ENCODE measurements at places on chromosomes 6 and 20. TPM values are rescaled to one million over a fixed set of nuclear protein-coding genes. Genes with fewer than 3 reads are reported as not detected.

CST2 gene
- total RNA-seq, result not detected

HMGCLL1 gene
- total RNA-seq, result not detected

- H3K4me1 ChIP-seq, result no peaks in the 10 kb centered on the region
- H3K27ac ChIP-seq, result no peak overlapping the region
- no peaks in the 10 kb centered on the region for H3K27me3 ChIP-seq
- H3K36me3 ChIP-seq, result no peaks in the 10 kb centered on the region
- no peak overlapping the region for H3K4me3 ChIP-seq
Observed at GRCh38 chr20:22524393-22525015, 59.9 kb downstream of the FOXA2 start.

- H3K4me1 ChIP-seq, result no peaks in the 10 kb centered on the region
- H3K27me3 ChIP-seq, result no peaks in the 10 kb centered on the region
- H3K27ac ChIP-seq, result no peak overlapping the region
- no peaks in the 10 kb centered on the region for H3K36me3 ChIP-seq
- H3K4me3 ChIP-seq, result no peak overlapping the region
- no peak for DNase-seq
Observed at GRCh38 chr6:129009851-129010250, 126.9 kb downstream of the LAMA2 start.

- no peaks in the 10 kb centered on the region for H3K4me1 ChIP-seq
- H3K36me3 ChIP-seq, result no peaks in the 10 kb centered on the region
- no peak overlapping the region for H3K4me3 ChIP-seq
- peak overlapping the region; percentile 64 for H3K27ac ChIP-seq
- no peaks in the 10 kb centered on the region for H3K27me3 ChIP-seq
- DNase-seq, result peak; percentile 87
Observed at GRCh38 chr20:50267041-50267865, 76.6 kb downstream of the CEBPB start.

DNA sequence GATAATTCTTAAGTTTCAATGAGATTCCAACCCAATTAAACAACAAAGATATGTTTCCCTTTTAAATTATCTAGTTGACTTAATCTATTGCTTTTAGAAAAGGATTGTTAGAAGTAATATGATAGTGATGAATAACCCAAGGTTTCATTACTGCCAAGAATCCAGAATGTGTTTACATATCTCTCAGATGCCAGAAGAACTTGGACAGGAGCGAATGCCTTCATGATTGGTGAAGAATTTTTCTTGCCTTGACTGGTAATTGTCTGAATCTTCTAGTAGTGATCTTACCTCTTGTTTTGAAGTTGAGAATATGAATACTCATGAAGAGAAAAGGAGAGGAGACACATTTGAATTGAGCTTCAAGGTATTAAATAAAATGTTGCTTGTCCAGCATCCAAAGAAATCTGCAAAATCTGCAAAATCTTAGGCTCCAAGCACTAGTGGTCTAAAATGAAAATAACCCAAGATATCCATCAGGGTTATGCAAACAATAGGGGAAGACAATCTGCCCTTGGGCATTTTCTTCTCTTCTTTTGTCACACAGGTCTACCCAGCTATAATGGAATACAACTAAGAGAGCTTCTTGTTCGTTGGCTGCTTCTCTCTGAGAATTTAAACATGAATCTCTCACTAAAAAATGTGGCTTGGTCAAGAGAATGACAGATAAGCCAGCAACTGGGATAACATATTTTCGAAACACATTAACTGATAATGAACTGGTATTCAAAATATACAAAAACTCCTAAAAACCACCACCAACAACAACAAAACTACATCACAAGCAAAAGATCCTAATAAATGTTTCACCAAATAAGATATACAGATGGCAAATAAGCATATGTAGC, 928.9 kb downstream of the EYS start:
- H3K4me3 ChIP-seq, result no peak overlapping the region
- no peaks in the 10 kb centered on the region for H3K36me3 ChIP-seq
- no peak for DNase-seq
- no peaks in the 10 kb centered on the region for H3K27me3 ChIP-seq

GRCh38 chr6:161889324-161889723, 615.5 kb upstream of the AGPAT4 start:
- H3K36me3 ChIP-seq, result no peaks in the 10 kb centered on the region
- no peak overlapping the region for H3K4me3 ChIP-seq
- no peaks in the 10 kb centered on the region for H3K27me3 ChIP-seq
- no peak for DNase-seq
- no peak overlapping the region for H3K27ac ChIP-seq
- H3K4me1 ChIP-seq, result no peaks in the 10 kb centered on the region

DNA sequence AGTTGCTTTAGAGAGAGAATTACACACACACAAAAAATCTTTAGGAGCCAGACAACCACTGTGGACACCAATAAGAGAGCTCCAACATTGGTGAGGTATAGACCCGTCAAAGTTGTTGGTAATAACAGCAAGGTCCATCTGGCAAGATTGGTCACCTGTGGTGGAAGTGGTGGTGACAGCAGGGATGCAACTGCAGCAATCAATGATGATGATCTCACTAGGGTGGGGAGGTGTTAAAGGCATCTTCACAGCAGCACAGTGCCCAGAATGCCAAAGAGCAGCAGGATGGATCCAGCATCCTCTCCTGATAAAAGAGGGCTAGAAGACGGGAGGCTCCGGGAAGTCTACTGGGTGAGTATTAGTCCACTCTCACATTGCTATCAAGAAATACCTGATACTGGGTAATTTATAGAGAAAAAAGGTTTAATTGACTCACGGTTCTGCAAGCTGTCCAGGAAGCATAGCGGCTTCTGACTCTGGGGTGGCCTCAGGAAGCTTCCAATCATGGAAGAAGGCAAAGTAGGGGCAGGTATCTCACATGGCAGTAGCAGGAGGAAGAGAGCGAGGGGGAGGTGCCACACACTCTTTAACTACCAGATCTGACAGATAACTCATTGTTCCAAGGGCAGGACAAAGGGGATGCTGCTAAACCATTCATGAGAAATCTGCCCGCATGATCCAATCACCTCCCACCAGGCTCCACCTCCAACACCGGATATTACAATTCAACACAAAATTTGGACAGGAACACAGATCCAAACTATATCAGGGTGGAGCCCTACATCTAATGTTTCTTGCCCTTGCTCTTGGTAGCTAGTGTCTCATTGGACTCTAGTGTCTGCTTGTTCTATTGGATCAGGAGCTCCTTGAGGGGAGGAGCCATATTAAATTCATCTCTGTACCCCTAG, 48.9 kb downstream of the KLHL31 start:
- no peaks in the 10 kb centered on the region for H3K27me3 ChIP-seq
- peak overlapping the region; percentile 68 for H3K27ac ChIP-seq
- H3K4me1 ChIP-seq, result no peaks in the 10 kb centered on the region
- DNase-seq, result peak; percentile 50
- H3K36me3 ChIP-seq, result no peaks in the 10 kb centered on the region
